Stimulated activated CD8-positive, alpha-beta memory T cell treated with anti-CD3 and anti-CD28 coated beads, Interleukin-7, amount 100 ng/mL, for 1 hour (primary cell): ENCODE measurements at places on chromosomes 12 and 14.
A peak's percentile ranks its signal among the peaks of the same experiment; 100 is the strongest.

GRCh38 chr12:130747867-130748740, 32.0 kb upstream of the RIMBP2 start:
- DNase-seq: peak; percentile 57

- DNase-seq: no peak
Measured at GRCh38 chr12:12612358-12612757, 682 bp downstream of the CREBL2 start.

GRCh38 chr14:51776102-51776894, 84.1 kb upstream of the GNG2 start:
- no peak for DNase-seq

GRCh38 chr12:14956905-14957304, 4.5 kb downstream of the ARHGDIB start:
- no peak for DNase-seq

DNA sequence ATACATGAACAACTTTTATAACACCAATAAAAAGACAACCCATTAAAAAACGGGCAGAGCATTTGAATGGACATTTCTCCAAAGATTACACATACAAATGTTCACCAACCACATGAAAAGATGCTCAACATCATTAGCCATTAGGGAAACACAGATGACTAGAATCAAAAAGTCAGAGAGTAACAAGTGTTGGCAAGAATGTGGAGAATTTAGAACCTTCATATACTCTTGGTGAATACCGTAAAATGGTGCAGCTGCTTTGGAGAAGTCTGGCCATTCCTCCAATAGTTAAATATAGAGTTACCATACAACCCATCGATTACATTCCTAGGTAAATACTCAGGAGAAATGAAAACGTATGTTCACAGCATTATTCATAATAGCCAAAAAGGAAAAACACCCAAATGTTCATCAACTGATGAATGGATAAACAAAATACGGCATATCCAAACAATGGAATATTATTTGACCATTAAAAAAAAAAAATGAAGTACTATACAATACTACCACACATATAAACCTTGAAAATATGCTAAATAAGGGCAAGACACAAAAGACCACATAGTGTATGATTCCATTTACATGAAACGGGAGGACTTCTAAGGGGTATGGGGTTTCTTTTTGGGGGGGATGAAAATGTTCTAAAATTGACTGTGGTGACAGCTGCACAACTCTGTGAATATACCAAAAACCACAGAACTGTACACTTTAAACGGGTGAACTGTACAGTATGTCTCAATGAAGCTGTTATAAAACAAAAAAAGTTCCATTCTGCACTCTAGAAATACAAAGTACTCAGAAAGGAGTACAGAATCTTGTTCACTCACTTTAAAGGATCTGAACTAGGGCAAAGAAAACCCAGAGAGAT, 3.2 kb downstream of the CORO1C start:
- DNase-seq: no peak

DNA sequence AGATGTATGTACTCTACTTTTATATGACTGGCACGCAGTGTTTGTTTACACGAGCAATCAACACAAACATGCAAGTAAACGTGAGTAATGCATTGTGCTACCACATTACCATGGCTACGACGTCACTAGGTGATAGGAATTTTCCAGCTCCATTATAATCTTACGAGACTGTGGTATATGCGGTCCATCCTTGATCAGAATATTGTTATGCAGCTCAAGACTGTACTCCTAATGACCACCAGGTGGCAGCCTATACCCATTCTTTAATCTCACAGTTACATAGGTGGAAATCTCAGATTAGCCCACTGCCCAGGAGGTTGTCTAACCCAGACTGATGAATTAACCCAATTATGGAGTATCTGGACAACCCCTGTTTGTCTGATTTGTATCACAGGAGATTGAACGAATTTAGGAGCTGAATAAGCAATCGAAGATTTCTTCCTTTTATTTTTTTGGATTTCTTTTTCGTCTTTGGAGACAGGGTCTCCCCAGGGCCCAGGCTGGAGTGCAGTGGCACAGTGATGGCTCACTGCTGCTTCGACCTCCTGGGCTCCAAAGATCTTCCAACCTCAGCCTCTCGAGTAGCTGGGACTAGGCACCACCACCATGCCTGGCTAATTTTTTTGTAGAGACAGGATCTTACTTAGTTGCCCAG, 8.7 kb upstream of the TESPA1 start:
- DNase-seq: no peak

DNA sequence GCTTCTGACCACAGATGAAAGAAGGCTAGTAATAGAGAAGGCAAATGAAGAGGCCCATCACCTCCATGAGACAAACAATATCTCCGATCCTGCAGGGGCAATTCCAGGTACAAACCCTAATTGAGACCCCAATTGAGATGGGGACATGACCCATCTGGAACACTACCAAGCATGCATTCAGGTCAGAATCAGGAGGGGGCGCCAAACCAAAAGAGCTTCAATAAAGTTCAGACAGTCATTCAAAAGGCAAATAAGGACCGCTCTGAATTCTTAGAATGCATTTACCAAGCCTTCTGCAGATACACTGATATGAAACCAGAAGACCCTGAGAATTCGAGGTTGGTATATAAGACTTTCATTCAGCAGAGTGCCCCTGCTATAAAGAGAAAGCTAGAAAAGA, 10.2 kb upstream of the EDDM3B start:
- DNase-seq: no peak

- DNase-seq: no peak
Measured at GRCh38 chr12:47370421-47370820, 290.7 kb upstream of the AMIGO2 start.

DNA sequence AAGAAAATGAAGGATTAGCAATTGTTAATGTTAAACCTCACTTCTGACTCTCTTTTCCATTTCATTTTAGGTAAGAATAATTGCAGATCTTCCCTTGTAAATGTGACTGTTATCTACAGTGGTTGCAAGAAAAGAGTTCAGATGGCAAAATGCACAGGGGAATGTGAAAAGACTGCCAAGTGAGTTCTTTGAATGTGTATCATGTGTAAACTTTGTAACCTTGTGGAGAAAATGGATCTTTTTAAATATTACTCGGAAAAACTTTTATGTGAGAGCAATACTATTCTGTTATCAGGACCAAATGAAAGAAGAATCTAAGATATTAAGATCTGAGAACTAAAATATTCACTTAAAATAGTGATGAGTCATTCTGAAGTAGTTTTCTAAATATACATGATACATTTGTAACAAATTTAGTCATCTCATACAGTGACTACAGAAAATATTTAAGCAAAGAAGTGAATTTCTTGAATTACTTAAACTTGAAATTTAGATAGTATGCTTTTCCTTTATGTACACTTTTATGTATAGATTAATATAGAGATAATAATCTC, 122.5 kb upstream of the CNTN1 start:
- no peak for DNase-seq

DNA sequence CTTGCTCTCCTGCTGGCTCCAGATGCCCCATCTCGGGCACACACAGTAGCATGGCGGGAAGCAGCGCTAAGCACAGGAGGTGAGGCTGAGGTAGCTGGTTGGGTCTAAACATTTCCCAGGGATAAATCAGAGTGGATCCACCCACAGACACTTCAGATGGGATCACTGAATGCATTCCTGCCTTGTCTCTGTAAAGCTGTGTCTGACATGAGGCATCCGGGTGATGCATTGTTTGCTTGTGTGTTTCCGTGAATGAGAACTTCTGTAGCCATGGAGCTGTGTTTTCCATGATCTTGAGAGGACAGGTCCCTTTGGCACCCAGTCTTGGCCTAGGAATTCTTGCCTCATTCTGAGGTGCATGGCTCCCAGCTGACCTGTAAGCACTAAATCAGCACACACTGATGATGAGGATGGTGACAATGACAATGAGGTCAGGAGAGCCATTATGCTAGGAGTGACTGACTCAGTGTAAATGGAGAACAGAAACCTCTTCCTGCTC, 6.7 kb upstream of the KRT75 start:
- no peak for DNase-seq

- DNase-seq: no peak
Measured at GRCh38 chr14:102088012-102088792, 1.4 kb upstream of the HSP90AA1 start.

- DNase-seq: no peak
Measured at GRCh38 chr12:92921877-92922276, 7.2 kb downstream of the EEA1 start.

GRCh38 chr14:76827696-76828296, 1.6 kb downstream of the LRRC74A start:
- DNase-seq: no peak

DNA sequence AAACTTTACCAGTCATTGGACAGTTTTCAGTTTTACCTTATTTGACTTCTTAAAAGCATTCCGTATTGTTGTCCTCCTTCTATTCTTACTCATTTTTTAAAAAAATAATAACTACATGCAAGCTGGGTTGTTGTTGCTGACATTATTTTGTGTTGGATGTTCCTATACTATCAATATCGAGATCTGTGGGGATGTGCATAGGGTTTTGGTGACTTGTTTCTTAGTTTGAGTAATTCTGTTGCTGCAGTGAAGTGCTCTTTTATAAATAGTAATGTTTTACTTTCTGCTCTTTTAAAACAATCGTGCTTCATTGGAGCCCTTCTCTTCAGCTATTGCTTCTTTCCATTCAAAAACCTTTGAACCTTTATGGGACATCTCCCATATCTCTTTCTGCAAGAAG, 79.4 kb downstream of the METTL25 start:
- DNase-seq: no peak

GRCh38 chr12:21773263-21773741, 1.2 kb downstream of the KCNJ8 start:
- no peak for DNase-seq
